ENCODE measurements at places on chromosomes 11 and 22.

- DNase-seq, result no peak
These were observed 607 bp downstream of the MRPL11 start for GRCh38 chr11:66437979-66438503.

- no peak for DNase-seq
These were observed 42.6 kb upstream of the SHANK2 start for GRCh38 chr11:71294846-71295600.

- DNase-seq, result no peak
These were observed 101.5 kb downstream of the TRAF6 start for GRCh38 chr11:36408498-36409136.

DNA sequence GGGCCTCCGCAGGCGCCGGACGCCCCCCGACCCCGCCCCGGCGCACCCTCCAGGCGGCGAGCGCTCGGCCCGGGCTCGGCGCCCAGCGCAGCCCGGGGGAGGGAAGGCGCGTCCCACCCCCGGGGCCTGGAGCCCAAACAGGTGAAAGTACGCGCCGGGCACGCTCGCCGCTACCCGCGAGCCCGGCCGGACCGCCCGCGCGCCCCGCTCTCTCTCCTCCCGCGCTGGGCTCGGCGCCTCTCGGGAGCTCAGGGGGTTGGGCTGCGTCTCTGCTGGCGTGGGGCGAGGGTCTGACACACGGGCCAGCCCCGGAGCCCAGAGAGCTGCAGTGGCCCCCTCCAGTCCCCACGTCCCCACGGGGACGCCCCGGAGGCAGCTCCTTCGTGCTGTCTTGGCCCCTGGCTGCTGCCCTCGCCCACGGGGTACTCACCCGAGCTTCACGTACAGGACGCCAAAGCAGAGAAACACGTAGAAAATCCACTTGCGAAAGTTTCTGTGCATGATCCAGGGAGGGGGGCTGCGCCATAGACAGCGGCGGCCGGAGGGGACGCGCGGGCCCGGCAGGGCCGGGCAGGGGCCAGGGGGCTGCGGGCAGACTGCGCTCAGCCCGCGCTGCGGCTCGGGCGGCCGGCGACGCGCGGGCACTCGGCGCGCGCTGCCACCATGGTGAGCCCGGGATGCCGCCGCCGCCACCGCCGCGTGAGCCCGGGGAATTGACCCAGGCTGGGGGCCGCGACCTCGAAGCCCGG lies 534 bp downstream of the WNT7B start:
- DNase-seq, result no peak

DNA sequence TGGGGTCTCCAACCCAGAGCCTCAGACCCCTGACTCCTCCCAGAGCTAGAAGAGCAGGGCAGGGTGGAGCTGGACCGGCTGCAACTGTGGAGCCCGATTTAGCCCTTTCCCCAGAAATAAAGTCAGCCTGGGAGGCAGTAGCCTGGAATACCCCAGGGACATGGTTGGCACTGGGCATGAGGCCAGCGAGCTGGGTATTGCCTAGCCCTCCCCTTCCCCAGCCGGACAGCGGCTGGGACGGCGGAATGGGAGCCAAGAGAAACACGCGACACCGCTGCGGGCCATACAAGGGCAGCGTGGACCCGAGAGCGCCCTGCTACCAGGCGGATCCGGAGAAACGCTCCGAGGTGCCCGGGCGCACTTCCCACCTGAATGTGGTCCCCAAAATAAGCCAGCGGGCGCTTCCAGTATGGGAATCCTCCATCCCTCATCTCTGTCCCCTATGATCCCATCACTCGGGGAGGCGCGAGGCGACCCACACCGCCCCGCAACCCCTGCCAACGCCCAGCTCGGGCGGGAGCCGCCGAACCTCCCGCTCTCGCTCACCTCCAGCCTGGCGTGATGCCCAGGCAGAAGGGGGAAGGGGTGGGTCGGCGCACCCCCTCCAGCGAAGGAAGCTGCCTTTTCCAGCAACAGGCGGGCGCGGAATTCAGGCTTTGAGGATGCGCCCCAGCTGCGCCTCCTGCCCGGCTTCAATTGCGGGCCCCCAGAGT lies 758 bp downstream of the MCAM start:
- no peak for DNase-seq

DNA sequence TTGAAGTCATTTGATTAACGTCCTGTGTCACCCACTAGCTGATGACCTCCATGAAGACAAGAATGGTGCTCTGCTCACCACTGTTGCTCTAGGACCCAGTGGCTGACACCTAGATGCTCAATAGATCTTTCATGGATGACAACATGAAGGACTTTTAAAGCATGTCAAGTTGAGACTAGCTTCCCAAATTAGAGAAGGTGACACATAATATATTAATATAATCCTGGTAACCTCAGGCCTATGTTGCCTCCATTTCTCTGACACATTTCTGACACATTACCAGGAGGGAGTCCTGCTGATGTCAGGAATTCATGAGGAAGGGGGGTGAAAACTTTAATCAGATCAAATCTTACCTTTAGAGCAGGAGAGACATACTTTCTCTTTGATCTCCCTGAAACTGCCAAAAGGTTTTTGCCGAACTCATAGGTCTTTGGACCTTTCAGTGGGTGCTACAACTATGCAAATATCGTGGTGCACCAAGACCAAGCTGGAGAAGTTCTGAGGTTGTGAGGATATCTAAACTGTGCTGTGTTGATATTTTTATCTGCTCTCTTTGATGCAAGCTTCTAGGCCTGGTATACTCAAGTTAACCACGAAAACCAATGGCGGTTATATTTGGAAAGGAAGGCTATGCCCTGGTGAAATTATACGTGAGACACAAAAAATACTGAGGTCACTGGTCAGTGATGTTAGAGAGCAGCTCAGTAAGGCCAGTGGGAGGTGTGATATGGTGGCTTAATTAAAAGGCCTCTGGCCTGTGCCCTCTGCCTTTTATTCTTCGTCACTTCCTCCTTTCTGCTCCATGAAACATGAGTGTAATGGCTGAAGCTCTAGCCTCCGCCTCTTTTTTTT lies 13.2 kb upstream of the AMPD3 start:
- DNase-seq, result no peak

DNA sequence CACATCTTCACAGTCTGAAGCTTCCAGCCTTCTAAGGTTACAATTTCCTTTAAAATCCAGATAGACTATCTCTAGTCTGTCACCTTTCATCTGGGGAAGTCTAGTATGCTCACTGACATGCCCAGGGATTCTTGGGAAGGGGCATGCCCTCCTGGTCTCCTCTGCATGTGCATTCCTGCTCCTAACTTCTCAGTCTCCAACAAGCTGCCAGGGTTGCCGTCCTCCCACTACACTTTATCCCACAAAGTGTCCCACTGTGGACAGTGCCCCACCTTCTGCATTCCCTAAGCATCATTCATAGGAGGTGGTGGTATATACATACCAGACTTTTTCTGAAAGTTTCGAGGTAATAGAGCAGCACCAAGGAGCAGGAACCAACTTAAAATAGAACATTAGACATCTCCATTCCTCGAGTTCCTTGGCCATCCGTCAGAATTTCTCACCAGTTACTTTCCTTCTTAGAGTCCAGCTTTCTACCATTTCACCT lies 28.7 kb downstream of the EIF3F start:
- no peak for DNase-seq

DNA sequence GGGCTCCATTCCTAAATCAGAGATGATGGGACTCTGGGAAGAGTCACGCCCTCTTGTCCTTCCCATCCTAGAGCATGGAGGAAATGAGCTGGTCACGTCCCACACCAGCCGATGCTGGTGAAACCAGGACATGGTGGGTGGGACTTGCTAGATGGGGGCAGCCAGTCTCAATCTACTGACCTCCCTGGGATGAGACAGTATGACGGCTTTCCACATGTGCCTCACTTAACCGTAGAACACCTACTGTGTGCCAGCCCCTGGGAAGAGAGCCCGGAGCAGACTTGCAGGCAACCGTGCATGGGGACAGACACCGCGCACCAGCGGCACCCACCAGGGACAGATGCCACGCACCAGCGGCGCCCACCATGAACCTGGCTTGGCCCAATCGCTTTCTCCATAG lies 3.8 kb downstream of the OSBPL5 start:
- peak; percentile 7 for DNase-seq

GRCh38 chr22:43511276-43511910 lies 99.6 kb downstream of the MPPED1 start:
- DNase-seq, result no peak

- DNase-seq, result no peak
These were observed 13.6 kb downstream of the C2CD3 start for GRCh38 chr11:74157169-74157568.

DNA sequence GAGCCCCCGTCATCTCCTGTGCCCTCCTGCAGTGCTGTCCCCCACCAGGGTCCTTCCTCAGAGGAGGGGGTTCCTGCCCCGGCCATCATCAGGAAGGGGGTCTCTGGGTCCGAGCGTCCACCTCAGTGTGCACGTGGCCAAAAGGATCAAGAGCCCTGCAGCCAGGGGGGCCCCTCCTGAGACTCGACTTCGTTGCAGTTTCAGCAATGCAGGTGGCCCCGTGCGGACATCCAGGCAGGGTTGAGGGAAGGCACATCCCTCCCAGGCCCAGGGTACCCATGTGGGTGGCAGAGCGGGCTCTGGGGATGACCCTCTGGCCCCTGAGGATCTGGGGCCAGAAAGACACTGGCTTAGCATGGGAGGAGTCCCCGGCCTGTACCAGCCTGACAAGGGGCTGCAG lies 41.3 kb downstream of the LRP5 start:
- DNase-seq, result no peak
